Karpas-422 (cell line): ENCODE measurements at places on chromosomes 7 and 10. TPM values are rescaled to one million over a fixed set of nuclear protein-coding genes. Genes with fewer than 3 reads are reported as not detected.
A peak's percentile ranks its signal among the peaks of the same experiment; 100 is the strongest.

The C10orf90 gene
- total RNA-seq = not detected in 2 replicates

The EIF4EBP2 gene
- 35.3 and 78.0 TPM in 2 replicates for total RNA-seq

The CEP41 gene
- 3.9 and 7.3 TPM in 2 replicates for total RNA-seq

The OPN1SW gene
- not detected in 2 replicates for total RNA-seq

The PTPRZ1 gene
- not detected in 2 replicates for total RNA-seq

The ACTA2 gene
- total RNA-seq = 0.61 and 1.3 TPM in 2 replicates

The ABCF2 gene
- total RNA-seq = 31.2 and 48.6 TPM in 2 replicates

The TMEM178B gene
- total RNA-seq = not detected in 2 replicates

The NOS3 gene
- 59.8 and 62.5 TPM in 2 replicates for total RNA-seq

GRCh38 chr10:103613616-103614015, 120.1 kb downstream of the NEURL1 start:
- no peak for DNase-seq

DNA sequence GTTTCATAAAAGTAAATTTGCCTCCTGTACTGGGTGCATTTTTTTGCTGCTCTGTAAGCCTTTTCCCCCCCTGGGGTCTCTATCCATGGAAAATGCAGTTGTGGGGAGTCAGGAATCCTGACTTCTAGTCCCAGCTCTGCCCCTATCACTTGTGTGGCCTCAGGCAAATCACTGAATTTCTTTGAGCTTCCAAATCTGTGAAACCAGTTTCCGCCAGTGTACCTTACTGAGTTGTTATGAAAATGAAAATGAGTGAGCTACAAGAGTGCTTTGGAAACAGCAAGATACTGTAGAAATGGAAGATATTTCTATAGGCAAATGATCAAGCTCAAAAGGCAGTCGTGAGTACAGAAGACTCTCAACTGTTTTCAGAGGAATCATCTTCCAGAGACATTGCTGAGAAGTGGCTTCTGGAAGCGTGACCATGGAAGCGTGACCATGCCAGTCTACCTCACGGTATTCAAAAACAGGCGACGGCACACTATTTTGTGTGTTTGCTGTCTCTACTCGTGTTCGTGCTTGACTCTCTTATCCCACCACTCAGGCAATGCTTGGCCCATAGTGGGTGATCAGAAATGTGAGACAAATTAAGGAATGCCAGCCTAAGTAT, 107.4 kb downstream of the ATXN7L1 start:
- DNase-seq = no peak

DNA sequence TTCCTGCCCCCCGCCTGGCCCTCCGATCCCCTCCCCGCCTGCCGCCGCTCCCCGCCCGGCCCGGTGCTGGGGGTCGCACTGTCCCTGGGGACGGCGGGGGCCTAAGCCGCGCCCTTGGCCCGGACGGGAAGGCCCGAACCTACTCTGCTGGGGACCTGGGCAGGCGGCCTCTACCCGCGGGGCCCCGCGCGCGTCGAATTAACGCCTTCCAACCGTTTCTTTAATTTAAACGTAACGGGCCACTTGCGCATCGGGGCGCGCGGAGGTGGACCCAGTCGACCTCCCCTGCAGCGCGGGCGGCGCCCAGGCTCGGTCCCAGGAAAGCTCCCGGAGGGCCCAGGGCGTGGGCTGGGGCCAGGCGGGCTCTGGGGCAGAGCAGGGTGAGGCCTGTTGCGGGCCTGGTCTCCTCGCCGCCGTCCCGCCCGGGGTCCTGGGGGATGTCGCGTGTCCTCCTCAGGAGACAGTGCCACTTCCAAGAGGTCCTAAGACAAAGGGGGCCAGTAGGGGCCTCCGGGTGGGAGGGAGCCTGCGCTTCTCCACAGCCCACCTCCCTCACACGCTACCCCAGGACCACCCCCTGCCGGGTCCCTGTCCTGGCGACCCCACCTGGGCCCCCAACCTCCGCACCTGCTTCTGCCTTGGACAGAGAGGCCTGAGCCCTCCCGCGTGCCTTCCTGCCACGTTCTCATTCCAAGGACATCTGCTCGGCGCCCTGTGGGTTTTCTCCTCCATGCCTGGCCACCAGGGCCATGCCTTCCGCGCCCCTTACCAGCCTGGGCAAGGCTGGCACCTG, 658 bp upstream of the PTPRN2 start:
- no peak for DNase-seq

DNA sequence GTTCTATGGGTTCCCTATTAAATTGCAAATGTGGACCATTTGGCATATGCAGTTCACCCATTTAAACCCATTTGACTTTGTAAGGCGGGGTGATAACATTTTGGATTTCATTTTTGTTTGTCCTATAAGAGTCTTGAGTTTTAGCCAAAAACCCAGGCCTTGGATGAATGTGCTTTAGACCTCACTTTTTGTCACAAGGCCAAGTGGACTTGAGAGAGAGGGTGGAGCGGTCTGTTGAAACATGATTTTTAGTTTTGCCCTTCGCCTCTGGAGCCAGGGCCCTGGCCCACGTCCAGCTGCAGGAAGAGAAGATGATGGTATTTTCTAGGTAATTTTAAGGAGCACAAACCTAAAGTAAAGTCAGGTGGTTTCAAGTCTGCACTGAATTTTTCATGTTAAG, 260.1 kb downstream of the SLC25A13 start:
- DNase-seq = no peak

DNA sequence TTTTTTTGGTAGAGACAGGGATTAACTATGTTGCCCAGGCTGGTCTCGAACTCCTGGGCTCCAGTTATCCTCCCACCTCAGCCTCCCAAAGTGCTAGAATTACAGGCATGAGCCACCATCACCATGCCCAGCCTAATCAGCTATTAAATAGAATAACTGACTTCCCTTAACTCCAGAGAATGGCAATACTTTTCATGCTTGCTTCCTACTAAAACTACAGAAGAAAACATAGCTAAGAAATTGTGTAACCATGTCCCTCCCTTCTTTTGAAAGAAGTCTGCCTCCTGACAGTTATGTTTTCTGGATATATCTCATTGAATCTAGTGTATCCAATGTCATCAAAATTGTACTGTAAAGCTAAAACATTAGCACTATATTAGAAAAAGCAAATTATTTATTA, 95.6 kb downstream of the KMT2C start:
- DNase-seq = no peak

GRCh38 chr7:57651006-57651405, 201.0 kb downstream of the ZNF716 start:
- no peak for DNase-seq

DNA sequence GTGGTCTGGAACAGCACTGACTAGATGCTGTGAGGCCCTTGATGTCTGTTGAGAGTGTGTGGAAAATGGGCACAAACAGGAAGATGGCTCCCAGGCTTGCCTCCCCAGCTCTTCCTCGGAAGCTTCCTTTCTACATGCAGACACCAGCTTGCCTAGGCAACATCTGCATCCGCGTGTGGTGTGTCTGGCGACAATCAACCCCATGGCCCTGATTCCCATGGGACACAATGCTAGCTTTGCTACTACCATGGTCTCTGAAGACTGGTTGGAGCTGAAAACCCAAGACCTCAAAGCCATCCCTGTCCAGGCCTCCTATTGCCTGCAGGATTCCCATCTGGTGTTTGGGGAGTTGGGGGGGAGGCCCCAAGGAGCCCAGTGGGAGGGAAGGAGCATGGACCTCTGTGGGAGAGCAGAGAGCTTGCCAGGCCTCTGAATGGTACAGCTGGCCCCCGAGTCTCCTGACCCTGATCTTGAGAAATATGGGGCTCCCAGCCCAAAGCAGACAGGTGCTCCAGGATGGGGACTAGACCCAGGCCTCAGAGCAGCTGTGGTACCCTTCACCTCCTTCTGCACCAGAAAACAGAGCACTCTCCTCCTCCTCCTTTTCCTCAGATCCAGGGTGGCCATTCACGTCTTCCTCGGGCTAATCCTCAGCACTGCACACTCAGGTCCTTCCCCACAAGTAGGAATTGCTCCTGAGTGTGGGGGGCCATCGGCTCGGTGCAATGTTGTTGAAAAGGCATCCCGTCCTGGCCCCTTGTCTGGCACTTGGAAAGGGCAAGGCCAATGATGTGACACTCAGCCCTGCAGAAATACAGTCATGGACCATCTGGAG, 57.6 kb downstream of the ARHGAP22 start:
- no peak for DNase-seq

DNA sequence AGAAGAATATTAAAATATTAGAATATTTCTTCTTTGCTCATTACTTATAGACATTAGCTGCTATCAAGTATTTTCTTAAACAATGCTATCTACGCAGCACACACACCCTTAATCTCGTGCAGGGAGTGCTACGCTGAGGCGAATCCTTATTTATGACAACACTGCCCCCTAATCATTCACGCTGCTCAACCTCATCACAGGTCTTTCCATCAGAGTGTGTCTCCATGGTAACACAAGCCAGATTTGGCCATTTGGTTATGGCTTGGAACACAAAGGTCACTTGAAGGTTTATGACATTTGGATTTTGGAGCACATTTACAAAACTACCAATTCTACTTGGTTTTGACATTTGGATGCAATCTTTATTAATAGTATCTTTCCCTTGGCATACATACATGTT, 45.4 kb upstream of the MYO3A start:
- DNase-seq = no peak

- DNase-seq = no peak
Observed at GRCh38 chr10:79070606-79071395, 2.0 kb downstream of the ZMIZ1 start.

- peak; percentile 92 for DNase-seq
Observed at GRCh38 chr10:12348870-12349628, at the start of gene CAMK1D. CAMK1D (plus strand) TSS chr10:12349547.

DNA sequence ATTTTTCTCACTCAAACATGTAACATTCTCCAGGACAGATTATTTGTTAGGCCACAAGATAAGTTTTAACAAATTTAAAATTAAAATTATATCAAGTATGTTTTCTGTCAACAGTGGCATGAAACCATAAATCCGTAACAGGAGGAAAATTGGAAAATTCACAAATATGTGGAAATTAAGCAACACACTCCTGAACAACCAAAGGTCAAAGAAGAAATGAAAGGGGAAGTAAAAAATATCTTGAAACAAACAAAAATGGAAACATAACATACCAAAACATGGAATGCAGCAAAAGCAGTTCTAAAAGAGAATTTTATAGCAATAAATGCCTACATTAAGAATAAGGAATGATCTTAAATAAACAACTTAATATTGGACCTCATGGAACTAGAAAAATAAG, 147.3 kb downstream of the ZEB1 start:
- no peak for DNase-seq

GRCh38 chr10:48655411-48656240, 29.0 kb upstream of the WDFY4 start:
- peak; percentile 57 for DNase-seq

GRCh38 chr7:11716185-11716584, 115.8 kb downstream of the THSD7A start:
- DNase-seq = no peak

GRCh38 chr10:79018521-79019011, 50.2 kb upstream of the ZMIZ1 start:
- DNase-seq = no peak

DNA sequence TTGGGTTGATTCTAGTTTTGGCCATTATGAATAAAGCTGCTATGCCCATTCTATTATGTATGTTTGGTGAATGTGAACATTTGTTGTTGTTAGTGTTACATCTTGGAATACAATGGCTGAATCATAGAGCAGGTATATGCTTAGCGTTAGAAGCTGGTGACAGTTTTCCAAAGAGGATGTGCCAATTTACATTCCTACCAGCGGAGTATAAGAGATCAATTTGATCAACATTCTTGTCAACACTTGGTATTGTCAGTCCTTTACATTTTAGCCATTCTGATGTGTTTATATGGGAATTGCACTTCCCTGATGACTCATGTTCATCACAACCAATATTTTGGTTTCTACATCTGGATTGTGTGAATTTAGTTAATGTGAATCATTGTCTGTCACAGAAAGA, 37.8 kb upstream of the COBL start:
- no peak for DNase-seq

- DNase-seq = no peak
Observed at GRCh38 chr10:67487199-67487598, 208.8 kb downstream of the CTNNA3 start.

GRCh38 chr10:35992107-35992506, 350.0 kb upstream of the FZD8 start:
- no peak for DNase-seq

DNA sequence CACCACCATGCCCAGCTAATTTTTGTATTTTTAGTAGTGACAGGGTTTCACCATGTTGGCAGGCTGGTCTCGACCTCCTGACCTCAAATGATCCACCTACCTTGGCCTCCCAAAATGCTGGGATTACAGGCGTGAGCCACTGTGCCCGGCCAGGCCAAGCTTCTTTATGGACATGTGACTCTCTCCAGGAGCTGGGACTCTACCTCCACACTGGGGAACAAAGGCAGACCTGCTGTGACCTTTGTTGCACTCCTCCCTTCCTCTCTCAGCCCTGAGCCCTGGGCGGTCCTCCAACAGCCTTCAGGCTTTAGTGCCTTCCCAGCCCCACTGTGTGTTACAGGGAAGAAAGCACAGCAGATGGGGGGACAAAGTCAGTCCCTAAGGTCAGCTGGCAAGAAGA, 55.0 kb upstream of the DUSP5 start:
- no peak for DNase-seq
